ENCODE measurements at places on chromosomes 4 and X.

DNA sequence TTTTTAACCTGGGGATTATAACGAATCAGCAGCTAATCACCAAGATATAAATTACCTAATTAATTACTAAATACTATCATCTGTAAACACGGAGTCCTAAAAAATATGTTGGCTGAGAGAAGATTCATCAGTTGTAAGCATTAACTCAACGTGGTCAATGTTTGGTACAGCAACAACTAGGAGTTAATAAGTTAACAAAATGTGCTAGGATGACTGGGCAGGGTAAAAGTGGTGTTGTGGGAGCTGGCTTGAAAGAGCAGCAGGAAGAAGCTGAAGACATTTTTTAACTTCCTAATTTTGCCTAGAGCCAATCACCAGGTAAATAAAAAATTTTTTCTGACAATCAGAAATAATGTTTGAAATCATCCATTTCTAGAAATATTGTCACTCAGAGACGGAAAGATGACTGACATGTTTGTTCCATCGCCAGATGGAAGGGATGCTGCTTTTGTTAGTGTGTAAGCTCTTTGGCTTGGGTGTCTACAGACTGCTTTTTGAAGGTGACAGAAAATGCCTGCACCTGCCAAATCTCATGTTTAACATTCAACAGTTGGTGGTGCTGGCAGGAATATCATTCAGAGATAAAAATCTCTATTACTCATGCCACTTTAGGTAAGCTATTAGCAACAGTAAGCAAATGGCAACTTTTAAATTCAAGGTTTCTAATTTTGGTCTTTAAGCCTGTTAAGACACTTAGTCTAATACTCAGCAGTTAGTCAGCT, 1126.9 kb downstream of the STPG2 start:
- no peak for DNase-seq

DNA sequence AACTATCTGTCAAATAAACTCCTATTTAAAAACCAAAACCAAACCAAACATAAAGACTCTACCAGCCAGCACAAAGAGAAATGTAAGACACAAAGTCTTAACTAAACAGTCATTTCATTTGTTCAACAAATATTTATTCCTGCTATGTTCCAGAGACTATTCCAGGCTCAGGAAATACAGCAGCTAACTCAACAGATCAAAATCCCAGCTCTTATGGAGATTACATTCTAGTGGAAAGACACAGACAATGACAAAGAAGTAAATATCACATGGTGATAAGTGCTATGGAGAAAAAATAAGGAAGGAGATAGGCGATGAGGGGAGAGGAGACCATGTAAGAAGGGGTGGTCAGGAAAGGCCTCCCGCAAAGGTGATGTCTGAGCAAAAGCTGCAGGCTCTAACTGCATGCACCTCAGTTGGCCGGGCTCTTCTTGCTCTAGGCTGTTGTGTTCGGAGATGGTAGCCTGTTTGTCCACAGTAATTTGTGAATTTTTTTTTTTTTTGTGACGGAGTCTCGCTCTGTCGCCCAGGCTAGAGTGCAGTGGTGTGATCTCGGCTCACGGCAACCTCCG, 15.1 kb downstream of the PPEF1 start:
- no peak for DNase-seq

- no peak for DNase-seq
These were observed 247.0 kb downstream of the BANK1 start for GRCh38 chr4:102037566-102037965.

DNA sequence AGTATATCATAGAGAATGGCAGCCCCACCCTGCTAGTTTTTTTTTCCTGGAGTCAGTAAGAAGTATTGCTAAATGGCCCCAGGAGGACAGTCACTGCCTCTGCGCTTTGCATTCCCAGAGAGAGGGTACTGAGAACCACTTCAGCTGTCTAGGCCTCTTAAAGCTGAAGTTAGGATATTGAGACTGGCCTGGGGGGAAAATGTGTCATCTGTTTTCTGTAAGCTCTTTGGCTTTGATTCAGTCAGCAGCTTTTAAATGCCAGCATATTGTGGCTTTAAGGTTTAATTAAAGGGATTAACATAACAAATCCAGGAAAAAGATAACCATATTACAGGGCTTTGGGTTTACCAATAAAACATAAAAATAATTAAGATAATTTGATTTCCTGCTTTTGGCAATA, 852.0 kb downstream of the PCDH18 start:
- peak; percentile 28 for DNase-seq

- DNase-seq, result no peak
These were observed at the start of gene AFF2 for GRCh38 chrX:148500423-148501385. AFF2 (plus strand) TSS chrX:148500617; CDS start chrX:148501098, 481 bp downstream.
